ENCODE measurements at places on chromosomes 2 and 18.
A peak's percentile ranks its signal among the peaks of the same experiment; 100 is the strongest.

- no peak for DNase-seq
These were observed 340.8 kb downstream of the RDH14 start for GRCh38 chr2:18219676-18220075.

GRCh38 chr2:23286758-23287704, 97.9 kb upstream of the KLHL29 start:
- DNase-seq, result peak; percentile 30

GRCh38 chr2:180246268-180246667, 239.2 kb upstream of the CWC22 start:
- DNase-seq, result no peak

DNA sequence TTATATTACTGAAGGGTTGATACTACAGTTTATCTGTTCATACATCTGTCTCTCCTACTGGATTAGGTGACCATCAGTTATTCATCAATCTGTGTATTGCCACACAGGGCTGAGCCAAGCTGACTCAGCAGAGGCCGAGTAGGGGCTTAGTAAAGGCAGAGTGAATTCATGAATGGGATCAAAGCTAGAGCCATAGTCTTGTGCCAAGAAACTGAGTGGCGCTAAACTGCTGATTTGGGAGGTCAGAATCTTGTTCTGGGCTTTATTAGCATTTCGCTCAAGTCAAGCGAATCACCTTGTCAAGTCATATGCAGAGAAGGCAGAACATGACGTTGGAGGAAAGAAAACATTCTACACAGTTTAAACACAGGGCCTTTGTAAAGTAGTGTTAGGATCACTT, 34.1 kb downstream of the SOCS6 start:
- DNase-seq, result no peak

DNA sequence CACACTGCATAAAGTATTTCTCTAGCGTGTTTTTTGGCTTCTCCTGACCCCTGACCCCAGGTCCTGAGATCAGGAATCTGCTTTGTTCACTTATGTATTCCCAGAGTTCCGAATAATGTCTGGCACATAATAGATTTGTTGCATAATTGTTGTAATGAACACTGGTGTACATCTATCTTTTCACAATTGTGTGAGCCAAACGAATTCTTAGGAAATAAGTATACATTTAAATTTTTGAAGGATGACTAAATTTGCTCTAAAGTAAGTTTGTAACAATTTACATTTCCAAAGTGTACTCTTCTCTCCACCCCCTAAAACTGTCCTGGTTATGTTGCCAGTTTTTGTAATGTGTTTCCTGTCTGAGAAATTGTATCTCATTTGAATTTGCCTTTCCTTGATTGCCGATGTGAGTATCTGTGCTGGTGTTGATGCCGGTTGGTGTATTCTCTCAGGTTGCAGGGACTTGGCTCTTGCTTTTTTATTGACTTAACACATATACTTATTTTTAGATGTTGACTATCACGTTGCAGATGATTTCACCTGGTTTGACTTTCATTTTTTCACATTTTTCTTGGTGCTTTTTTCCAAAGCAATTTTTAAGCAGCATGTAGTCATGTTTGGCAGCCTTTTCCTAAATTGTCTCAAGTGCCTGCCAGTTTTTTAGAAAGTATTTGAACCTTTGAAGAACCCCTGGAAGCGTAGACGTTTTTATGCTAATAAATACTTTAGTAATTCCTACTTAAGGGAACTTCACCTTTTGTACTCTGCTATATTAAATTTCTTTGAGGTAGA, 16.1 kb upstream of the FARP2 start:
- no peak for DNase-seq

GRCh38 chr2:44679584-44679983, 261.9 kb upstream of the SIX3 start:
- DNase-seq, result no peak

GRCh38 chr2:232571026-232571474, 20.6 kb downstream of the EIF4E2 start:
- no peak for DNase-seq

DNA sequence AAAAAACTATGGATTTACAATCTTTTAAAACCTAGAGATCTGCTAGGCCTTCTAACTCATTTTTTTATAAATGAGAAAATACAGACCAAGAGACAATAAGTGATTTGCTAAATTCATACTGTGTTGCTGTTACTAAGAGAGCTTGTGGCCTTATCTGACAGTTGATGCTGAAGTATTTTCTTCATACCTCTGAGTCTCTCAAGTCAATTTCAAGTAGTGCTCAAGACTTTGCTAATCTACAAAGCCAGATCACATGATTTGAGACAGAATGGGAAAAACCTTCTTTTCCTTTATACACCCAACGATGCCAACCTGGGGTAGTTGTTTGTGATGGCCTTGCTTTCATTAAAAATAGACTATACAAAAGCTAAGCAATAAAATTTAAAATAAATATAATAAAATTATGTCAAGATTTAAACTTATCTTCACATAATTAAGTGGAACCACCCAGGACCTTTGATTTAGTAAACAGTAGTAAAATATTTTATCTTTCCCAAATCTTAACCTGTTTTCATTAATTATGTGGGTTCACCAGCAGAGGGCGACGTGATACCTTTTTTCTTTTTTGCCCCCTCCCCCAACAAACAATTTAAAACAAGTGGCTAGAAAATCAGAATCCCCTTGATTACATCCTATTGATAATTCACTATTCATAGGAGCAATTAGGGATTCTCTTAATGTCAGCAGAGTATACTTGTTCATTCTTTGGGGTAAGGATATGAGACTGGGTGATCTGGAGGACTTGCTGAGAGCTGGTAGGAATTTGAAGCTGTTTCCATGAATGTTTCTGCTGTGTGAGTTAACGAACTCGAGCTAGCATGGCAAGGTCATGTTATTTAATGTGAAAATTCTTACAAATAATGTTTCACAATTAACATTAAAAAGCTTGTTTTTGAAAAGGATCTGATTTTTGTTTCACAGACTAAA, 49.6 kb upstream of the SLC5A7 start:
- DNase-seq, result no peak

DNA sequence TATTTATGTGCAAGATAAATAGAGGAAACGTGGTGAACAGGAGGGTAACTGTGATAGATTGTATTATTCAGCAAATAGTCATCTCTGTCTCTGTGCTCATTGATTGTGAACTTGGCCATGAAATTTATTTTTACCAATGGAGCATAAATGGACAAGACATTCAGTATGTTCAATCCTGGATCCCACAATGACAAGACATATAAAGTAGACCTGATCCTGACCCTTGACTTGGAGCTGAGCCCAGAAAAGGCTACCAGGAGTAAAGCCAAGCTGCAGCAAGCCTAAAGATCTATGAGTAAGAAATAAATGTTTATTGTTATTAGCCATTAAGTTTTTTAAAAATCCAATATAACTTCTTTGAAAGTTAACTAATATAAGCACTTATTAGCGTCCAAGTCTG, 531.2 kb downstream of the PIK3C3 start:
- no peak for DNase-seq

DNA sequence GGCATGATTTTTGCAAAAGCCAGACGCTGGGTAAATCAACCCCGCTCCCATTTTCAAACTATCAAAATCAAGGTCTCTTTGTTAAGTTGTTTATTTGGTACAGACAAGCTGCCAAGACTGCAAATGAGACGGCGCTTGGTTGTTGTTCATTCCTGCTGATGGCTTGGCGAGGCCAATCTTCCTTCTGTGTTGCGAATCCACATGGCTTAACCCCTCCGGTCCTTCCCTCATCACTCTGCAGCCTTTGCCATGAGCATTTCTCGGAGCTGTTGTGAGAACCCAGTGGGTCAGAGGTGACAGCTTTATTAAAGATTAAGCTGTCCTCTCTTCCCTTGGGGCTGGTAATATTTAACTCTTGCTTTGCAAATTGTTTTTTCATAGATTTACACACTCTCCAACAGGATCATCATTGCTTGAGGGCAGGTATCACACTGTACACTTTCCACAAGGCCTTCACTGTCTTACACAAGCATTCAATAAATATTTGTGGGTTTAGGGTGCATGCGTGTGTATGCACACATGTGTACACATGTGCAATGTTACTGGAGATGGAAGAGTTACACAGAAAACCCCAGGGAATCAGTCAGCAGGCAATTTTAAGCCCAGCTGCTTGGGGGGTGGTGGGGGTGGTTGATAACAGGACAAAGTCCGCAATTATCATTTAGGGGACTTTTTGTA, 27.8 kb upstream of the KCNF1 start:
- DNase-seq, result no peak

- no peak for DNase-seq
These were observed at the start of gene DNER for GRCh38 chr2:229714080-229714735. Gene DNER (minus strand): TSS chr2:229714555. CDS start chr2:229714423, 132 bp downstream.
